ENCODE measurements at places on chromosomes 3 and 15.

DNA sequence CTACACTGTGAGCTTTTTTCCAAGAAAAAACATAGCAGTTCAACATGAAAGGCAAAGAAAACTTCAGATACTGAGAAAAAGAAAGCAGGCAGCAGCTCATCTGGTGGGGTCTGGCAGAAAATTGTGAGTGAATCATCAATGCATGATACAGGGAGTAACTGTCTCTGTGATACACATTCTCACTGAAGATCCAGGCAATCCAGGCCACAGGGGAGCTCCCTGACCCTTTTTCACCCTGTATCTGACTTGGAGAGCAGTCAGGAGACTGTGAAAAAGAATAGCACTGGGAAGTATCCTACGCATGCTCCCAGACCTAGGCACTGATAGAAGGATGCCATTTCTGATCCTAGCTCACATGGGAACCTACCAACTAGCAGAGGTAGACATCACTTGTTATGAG, 269.8 kb downstream of the MBNL1 start:
- no peak for DNase-seq

GRCh38 chr15:92951800-92952457, 51.8 kb downstream of the CHD2 start:
- no peak for DNase-seq

- DNase-seq, result no peak
These were observed 77.2 kb downstream of the IL12A start for GRCh38 chr3:160065786-160066185.

- no peak for DNase-seq
These were observed 51.6 kb downstream of the CACNA1D start for GRCh38 chr3:53545996-53546359.

DNA sequence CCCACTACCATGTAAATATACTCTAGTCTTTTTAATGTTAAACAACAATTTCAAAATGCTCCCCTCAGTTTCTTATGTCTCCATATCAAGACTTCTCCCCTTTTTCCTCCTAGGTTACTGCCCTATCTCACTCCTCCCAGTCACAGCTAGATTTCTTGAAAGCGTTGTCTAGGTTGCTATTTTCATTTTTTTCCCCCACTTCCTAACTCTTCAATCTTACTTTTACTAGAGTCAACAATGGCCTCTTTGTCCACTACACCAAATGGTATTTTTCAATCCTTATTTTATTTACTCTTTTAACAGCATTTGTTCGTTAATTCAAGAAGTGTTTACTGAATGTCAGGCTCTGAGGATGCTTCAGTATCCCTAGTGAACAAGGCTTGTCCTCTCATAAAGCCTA, 84.4 kb downstream of the VPS8 start:
- DNase-seq, result no peak

DNA sequence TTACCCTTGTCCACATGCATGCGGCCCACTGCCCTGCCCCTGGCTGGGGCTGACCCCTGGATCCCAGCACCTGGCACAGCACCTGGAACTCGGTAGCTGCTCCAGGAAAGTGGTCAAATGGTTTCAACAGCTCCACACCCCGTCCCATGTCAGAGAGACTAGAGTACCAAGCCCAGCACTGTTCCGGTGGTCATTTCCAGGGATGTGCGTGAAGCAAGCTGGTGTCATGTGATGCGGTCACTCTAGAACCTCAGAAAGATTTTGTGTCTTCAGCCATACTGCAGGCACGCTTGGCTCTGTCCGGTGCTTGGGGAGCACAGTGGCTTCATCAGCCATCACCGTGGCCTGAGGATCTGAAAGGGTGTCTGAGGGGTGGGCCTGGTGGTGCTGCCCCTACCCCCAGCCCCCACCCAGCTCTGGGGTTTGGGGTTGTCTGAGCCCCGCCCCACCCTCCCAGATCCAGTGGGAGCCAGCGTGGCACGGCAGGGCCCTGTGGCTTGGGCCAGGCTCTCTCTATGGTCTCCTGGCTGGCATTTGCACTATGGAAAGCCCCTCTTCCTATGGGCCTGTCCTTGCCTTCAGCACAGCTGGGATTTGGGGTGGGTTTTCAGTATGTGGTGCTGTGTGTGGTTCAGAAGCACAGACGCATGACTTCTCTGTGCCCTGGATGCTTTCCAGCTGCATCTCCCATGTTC, 15.3 kb downstream of the APBA2 start:
- no peak for DNase-seq

DNA sequence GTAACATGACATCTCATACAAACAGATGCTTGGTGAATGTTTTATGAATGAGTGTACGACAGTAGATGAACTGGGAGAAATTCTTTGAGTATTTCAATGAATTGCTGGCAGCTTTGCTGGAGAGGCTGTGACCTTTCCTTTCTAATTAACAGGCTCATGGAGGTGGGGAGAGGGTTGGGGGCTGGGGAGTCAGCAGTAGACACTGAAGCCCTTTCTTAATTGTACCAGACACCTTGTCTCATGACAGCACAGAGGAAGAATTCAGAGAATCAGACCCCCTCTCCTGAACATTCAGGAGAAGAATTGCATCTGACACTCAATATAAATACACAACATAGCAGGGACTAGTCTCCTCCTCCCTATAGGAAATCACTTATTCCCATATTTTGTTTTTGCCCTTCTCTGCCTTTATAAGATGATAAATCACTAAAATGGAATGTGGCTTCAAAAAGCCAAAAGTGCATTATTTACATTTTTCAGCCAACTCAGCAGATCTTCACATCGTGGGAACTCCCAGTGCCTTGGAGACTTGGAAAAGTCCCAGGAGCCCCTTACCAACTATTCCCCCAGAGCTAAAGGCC, 66.2 kb upstream of the TPM1 start:
- DNase-seq, result no peak

- no peak for DNase-seq
These were observed 116.7 kb downstream of the ERC2 start for GRCh38 chr3:56351537-56351936.

- no peak for DNase-seq
These were observed 9.1 kb upstream of the MFSD1 start for GRCh38 chr3:158792709-158793108.
